Hippocampal formation (tissue), 2 donors: ENCODE measurements at places on chromosomes 1 and 21.
A peak's percentile ranks its signal among the peaks of the same experiment; 100 is the strongest.

DNA sequence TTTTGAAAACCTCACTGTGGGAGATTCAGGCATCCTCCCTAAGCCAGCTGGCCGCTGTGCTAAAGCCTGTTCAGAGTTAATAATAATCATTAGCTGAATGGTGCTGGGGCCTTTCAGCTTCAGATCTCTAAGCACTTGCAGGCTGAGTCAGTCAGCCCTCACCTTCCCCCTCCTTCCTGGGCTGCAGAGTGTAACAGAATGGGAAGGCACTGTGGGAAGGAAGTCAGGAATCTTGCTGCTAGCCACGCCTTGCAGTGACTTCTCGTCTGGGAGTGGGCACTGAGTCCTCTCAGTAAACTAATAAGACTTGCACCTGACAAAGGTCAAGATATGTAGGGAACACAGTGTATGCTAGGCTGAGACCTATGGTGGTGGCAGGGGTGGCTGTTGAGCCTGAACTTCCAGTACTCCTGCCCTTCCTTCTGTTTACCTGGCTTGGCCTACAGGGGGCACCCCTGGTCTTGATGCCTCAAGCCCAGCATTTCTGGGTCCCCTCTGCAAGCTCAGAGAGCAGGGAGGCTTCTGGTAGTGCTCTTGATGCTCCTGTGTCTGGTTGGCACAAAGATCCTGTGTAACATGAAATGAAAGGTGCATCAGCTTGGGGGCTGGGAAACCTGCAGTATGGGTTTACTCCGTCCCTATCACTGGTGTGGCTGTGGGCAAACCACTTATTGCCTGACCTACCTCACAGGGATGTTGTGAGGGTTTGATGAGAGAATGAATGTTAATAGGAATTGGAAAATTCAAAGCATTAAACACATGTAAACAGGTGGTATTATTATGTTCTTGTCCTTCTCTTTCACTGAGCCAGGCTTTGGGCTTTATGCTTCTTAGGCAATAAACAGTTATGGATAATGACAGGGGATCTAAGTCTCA lies 6.0 kb downstream of the CYB561D1 start:
- no peak for DNase-seq

- no peak for DNase-seq
Observed at GRCh38 chr1:27192039-27192529, 37.2 kb upstream of the SLC9A1 start.

DNA sequence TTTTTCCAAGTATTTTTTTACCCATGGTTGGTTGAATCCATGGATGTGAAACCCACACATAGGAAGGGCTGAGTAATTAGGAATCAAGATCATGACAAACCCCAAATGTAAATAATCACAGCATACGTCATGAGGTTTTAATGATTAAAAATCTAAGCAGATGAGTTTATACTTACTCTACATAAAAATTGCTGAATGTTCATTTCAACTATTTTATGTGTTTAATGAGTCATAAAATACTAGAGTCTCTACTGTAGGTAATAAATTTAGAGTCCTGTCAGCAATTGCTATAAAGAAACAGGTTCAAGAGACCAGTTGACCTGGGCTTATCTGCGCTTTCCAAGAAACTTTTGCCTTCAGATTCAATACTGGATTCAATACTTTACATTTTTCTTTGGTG lies 18.2 kb downstream of the CTH start:
- DNase-seq, result no peak

- DNase-seq, result no peak
Observed at GRCh38 chr1:218414060-218414728, 69.1 kb downstream of the TGFB2 start.

GRCh38 chr1:107057197-107058133 lies 991 bp downstream of the PRMT6 start:
- DNase-seq, result peak; percentile 62

GRCh38 chr1:201647094-201647493 lies 108.2 kb downstream of the NAV1 start:
- DNase-seq, result no peak

GRCh38 chr1:115237023-115237422 lies 101.0 kb downstream of the NGF start:
- DNase-seq, result no peak

DNA sequence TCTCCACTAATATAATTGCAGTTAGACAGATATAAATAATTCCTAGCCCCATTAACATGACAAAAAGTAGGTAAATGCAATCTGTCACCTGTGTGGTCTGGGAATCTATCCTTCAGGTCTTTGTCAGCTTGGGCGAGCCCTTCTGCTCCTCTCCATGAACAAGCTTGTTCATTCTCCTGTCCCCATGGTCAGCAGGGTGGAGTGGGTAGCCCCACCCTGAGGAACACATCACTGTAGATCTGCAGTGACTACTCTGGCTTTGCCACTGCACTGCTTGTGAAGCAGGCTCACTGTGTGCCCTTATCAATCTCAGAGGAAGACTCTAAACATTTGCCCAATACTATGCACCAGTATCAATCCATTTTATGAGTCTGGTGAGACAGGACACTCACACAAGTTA lies 279.0 kb downstream of the MATN1 start:
- DNase-seq, result no peak

DNA sequence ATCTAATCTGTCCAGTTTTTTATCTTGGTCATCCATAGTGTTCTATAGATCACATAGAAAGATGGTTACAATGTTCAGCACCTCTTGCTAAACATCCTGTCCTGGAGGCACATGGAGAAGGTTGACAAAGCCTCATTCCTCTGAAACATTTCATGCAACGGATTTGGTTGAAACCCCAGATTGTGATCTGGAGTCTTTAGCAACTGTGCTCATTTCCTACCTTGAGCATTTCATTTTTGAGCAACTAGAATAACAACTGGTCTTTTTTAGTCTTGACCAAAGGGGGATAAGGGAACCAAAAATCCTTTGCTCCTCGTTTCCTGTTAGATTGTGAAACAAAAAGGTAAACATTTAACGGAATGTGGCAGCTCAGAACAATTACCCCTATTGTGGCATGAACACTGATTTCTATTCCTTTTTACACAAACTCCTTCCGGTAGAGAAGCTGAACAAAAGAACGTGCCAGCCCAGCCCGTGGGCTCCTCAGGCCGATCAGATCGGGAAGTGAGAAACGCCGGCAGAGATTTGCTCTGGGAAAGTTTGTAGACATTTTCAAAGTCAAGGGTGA lies 94.7 kb upstream of the ERRFI1 start:
- no peak for DNase-seq

DNA sequence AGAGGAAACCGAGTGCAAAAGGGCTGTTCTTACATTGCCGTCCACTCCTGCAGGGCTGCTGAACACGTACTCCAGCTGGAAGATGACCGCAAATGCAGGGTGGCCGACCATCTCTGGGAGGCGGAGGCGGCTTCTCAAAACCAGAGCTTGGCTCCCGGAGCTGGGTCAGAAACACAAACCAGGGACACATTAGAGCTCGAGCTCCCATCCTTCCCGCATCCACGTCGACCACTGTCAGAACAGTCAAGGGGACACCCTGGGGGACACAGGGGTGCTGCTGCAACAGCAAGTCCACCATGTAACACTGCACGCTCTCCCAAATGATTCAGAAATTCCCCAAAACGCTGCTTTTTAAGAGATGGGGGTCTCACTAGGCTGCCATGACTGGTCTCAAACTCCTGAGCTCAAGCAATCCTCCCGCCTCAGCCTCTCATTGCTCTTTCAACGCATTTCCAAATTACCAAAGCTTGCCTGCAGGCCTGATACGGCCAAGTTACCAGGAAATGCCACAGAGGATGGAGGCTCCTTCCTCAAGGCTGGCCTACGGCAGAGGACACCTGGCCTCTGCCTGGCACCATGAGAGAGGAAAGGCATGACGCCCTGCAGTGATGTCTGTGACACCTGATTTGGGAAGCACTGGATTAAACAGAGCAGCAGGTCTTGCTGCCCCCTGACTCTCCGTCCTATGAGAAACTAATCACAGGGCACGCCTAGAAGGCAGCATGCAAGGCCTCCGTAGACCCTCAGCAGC lies 45.0 kb downstream of the NPHP4 start:
- no peak for DNase-seq

DNA sequence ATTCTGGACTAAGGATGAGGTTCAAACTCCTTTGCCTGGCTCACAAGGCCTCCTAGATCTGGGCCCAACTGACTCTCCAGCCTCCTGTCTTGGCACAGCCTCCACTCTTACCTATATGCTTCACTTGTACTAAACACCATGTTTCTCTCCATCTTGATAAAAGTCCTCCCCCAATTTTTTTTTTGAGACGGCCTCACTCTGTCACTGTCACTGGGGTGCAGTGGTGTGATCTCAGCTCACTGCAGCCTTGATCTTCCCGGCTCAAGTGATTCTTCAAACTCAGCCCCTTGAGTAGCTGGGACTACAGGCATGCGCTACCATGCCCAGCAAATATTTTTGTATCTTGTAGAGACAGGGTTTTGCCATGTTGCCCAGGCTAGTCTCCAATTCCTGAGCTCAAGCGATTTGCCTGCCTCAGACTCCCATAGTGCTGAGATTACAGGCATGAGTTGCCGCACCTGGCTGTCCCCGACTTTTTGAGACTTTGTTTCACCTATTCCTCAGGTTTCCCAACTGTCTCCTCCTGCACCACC lies 39.7 kb downstream of the CD34 start:
- no peak for DNase-seq

DNA sequence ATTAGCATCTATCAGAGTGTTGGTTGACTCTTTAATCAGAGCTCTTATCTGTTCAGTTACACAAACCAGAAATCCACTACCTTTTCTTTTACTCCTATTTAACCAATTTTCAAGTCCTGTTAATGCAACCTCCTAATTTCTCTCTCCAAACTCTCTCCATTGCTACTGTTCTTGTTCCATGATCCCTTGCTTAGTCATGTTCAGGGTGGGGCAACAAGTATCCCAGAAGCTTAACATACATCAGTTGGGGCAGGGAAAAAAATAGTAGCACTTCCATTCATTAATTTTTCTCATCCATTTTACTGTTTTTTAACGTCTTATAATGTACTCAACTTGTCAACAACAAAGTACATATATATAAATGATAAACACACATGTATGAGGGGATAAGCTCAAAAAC lies 111.2 kb upstream of the LBR start:
- DNase-seq, result no peak

GRCh38 chr1:234727018-234727940 lies 117.3 kb upstream of the IRF2BP2 start:
- DNase-seq, result no peak

DNA sequence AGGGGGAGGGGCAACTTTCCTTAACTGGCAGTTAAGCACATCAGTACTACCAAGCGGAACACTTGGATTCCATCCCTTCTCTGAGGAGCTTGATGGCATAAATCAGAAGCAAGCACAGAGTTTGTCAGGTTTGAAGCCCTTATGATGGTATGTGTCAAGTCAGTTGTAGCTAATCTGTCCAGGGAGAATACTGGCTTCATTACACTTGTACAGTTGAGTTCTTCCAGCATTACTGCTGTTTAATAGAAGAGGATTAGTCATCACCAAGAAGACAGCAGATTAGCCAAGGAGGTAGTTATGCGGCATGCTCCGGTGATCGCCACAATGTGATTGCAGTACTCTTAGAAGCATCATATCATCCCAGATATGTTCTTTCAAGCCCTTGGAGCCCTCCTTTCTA lies 2.1 kb upstream of the TDRD5 start:
- no peak for DNase-seq

DNA sequence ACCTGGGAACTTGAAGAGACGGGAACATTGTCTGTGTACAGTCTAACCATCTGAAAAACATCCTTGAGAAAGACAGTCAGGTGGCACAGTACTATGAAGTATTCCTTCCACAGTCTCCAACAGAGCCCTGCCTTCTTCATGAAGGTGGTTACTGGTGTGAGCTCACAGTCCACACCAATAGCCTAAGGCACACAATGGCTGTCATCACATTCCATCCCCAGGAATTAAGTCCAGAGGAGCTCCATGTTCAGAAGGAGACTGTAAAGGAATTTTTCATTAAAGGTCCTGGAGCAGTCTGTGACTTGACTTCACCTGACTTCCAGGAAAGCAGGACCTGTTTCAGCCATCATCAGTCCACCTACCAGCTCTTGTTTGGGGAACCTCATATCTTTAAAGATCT lies 180.2 kb downstream of the C1orf21 start:
- no peak for DNase-seq

DNA sequence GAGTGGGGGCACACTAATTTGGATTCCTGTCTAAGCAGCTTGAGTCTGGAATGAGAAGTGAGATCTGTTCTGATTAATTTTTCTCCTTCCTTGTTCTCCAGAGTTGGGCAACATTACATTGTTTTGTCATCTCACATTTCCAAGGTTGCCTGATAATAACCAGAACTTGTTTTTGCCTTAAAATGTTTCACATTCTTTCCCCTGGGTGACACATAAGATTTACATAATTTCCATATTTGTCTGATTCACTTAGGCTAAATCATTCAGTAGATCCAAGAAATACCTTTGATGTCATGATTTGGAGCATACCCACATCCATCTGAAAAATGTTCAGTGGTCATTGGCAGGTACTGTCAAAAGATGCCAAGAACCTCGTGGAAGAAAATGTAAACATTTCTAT lies 60.3 kb downstream of the XCL2 start:
- DNase-seq, result no peak

DNA sequence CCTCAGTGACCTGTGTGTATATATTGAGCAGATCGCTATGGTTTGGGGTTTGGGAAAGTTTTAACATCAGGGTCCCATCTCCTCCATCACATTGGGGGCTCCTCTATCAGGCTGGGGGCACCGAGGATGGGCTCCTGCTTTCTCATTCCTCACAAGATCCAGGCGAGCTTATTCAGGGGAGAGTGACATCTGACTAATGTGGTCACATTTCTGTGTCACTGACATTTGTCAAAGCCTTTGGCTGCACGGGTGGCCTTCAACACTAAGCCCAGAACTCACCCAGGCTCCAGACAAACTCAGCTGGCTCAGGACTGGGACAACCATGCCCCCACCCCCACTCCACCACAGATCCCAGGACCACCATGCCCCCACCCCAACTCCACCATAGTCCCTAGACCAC lies 103.3 kb upstream of the IFFO2 start:
- DNase-seq, result no peak

DNA sequence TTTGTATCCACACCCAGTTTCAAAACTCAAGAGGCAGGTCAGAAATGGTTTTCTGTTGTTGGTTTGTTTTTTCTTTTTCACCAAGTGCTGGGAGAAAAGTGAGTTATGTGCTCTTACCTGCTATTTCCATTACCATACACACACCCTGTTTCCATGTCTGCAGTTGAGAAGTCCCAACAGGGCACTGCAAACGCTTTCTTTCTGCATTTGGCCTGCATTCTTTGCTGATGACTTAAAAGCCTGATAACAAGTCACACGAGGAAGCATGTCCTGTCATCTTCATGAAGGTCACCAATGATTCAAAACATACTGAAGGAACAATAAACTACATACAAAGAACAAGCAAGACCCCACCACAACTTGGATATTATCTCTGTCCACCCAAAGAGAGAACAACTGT lies 24.8 kb upstream of the KCNE1 start:
- no peak for DNase-seq
